NCI-H345 (cell line): ENCODE measurements at places on chromosomes 3 and 15.

- DNase-seq = no peak
Measured at GRCh38 chr3:133598405-133598804, 24.9 kb downstream of the CDV3 start.

GRCh38 chr3:141663993-141664392 is 74.1 kb upstream of the RNF7 start:
- DNase-seq = no peak

GRCh38 chr3:4928277-4928789 is 50.9 kb upstream of the BHLHE40 start:
- DNase-seq = no peak

DNA sequence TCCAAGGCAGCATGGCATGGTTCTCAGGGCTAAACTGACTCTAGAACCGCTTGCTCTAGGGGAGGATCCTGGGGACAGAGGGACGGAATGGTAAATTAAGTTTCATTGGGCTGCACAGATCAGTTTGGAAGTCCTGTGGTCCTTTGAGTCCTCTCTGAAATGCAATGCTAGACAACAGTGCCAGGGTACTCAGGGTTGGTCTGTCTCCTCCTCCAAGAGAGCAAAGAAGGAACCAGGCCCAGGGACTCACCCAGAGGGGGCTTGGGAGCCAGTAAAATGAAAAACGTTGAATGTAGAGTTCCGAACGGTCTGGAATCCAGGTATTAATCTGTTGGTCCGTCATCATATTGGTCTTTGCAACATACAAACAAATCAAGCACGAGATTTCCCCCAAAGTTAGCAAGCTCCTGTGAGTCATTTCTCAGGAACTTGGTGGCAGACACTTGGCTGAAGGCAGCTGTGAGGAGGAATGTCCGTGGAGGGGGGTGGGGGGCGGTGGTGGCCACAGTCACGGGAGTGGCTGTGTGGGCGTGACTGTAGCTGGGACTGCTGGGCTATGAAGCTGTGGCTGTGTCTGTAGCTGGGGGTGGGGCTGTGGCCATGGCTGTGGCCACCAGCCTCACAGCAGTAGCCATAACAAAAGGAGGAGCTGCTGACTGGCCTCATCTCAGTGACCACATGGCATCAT is 361.0 kb downstream of the SHQ1 start:
- DNase-seq = no peak

GRCh38 chr3:112486811-112487505 is 12.3 kb downstream of the BTLA start:
- no peak for DNase-seq

- DNase-seq = no peak
Measured at GRCh38 chr3:55873523-55874254, 386.6 kb upstream of the WNT5A start.

- peak; percentile 56 for DNase-seq
Measured at GRCh38 chr15:93331545-93332167, 242.6 kb upstream of the RGMA start.

GRCh38 chr3:44342176-44342790 is 3.7 kb downstream of the TCAIM start:
- no peak for DNase-seq

- no peak for DNase-seq
Measured at GRCh38 chr3:54014067-54014466, 108.3 kb upstream of the CACNA2D3 start.

GRCh38 chr3:41819236-41819635 is 142.7 kb downstream of the ULK4 start:
- DNase-seq = no peak

DNA sequence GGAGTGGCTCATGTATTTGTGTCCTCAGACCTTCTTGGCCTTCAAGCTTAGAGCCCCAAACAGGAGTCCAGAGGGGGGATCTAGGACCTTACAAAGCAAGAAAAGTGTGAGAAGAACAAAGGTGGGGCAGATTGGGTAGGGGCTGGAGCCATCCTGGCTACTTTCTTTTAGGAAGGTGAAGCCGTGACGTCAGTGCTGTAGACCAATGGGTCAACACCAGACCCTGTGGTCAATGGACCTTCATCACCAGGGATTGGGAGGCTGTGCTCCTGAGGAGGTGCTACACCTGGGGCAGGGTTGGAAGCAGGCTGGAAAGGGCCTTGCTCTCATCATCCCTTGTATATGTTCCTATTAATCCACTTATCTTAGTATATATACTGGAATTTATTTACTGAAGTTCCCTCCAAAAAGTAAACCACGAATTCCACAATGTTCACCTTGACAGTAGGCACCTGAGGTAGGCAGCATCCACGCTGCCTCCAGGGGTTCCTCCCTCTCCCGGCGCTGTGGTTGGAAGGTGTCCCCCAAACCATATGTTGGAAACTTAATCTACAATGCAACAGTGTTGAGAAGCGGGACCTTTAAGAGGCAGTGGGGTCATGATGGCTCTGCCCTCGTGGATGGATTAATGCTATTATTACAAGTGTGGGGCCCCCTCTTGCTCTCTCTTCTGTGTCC is 21.4 kb upstream of the MCCC1 start:
- no peak for DNase-seq

DNA sequence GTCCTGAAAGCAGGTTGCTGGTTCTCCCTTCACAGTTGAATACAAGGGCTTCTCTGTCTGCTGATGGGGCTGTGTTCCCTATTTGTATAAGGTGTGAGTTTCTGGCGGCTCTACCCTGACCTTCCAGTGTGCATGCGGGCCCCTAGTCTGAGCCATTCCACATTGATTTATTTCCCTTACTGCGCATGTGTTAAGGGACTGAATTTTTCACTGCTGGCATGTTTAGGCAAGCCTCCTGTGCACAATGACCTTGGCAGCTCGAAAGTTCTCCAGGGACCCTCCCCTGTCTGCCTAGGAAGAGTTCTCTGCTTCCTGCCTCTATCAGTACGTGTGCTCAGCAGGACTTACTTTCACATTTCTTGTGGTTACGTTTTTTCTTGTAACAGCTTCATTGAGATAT is 11.4 kb downstream of the TRAK1 start:
- DNase-seq = no peak

DNA sequence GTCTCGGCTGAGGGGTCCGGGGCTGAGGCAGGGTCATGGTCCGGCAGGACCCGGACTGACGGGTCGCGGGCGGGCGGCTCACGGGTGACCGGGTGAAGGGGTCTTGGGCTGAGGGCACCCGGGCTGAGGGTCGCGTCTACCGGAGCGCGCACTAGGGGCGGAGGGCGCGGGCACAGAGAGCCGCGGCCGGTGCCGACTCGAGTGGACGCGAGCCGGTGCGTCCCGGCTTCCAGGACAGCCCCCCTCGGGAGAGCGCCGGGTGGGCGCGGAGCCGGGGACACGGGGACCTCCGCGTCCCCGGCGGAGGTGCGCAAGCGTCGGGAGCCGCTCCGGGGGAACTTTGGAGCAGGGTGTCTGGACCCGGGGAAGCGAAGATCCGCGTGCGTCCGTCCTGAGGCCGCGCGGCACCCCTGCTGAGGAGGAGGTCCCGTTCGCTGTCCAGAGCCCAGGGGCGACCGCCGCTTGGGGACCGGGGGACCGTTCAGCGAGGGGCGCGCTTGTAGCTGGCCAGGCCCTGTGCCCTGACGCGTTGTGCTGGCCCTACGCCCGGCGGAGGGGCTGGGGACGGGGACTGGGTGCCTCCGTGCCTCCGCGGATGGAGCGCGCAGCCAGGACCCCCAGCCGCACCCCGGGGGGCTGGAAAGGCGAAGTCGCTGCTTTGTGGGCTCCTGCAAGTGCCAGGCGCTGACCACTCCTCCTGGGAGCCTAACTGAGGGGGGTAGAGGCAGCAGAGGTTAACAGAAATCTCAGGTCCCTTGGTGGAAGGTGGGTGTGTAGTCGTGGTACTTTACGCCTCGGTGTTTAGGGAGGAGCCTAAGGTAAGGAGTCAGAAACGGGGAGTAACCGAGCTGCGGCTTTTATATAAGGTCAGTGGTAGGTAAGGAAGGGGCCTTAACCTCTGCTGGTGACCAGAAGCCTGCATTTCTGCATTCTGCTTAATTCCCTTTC is at the start of gene PPARG:
TSS of gene PPARG (plus strand) at position 889 of the 948 bp plus-strand sequence. CDS start 90,642 bp downstream, outside the sequence.
- DNase-seq = no peak

DNA sequence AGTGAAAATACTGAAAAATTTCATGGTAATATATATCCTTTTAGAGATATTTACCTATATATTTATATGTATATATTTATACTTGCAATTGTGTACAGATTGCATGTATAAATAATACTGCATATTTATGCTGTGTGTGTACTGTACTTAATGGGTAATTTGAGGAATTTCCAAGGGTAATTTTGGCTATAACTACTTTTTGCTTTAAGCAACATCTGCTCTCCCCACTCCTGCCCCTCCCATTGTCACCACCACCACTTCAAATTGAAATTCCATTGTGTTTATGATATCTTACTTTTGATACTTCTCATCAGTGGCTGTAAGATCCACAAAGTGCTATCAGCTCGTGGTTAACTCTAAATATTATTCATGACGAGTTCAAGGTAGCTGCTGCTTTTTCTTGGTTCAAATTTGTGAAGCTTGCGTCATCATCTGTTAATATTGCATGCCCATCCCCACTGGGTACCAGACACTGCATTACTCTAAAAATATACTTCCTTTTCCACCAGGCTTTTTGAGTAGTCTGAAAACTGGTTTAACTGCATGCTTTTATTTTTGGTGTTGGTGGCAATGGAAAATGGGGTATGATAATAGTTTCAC is 91.7 kb upstream of the MITF start:
- no peak for DNase-seq

- DNase-seq = no peak
Measured at GRCh38 chr3:47022641-47023071, 43.2 kb downstream of the NBEAL2 start.

DNA sequence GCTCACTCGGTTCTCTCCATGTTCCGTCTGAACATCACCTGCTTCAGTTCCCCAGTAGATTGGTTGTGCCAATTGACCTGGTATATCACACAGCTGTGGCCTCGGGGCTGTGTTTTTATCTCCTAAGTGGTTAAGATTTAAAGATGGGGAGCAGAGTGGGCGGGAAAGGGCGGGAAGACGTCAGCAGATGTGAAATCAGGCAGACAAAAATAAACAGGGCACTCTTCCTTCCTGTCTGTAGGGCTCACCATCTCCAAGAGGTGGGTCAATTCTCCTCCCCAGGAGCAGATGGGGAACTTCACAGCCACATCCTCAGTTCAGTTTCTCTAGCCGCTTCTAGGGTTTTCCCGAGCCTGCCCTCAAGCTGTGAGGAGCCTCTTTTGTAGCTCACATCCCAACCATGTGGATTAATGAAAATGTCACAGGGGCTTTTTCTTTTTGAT is 26.8 kb upstream of the LIMD1 start:
- DNase-seq = no peak

- DNase-seq = peak; percentile 2
Measured at GRCh38 chr3:133055339-133055738, 17.1 kb downstream of the TMEM108 start.

GRCh38 chr3:184656829-184657681 is 54.8 kb downstream of the MAGEF1 start:
- DNase-seq = peak; percentile 24

DNA sequence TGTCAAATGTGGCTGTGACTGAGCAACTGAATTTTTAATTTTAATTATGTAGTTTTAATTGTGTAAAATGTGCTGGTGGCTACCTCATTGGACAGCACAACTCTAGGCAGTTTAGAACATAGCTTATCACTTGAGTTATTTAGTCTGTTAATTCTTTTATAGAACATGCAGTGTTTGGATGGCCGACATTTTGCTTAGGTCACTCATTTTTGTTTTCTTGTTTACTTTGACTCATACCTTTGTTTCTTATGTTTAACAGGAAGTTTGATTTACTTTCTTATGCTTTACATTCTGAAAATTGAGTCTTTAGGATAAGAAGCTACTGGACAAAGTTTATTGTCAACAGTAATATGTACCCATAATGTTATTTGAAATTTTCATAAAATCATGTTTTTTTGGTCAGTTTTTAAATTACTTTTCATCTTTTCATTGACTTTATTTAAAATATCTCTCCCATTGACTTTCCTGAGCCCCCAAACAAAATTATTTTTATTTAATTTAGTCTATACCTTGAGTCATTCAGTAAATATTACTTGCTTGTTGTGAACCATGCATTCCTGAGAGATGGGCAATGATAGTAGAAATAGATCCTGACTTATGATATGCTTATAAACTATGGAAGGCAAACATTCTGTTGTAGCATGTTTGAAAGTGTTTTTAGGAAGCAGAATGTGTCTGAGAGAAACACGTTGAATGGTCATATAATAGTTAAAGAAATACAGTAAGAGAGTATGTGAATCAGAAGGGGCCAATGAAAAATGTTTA is 60.6 kb downstream of the TCF12 start:
- DNase-seq = no peak

DNA sequence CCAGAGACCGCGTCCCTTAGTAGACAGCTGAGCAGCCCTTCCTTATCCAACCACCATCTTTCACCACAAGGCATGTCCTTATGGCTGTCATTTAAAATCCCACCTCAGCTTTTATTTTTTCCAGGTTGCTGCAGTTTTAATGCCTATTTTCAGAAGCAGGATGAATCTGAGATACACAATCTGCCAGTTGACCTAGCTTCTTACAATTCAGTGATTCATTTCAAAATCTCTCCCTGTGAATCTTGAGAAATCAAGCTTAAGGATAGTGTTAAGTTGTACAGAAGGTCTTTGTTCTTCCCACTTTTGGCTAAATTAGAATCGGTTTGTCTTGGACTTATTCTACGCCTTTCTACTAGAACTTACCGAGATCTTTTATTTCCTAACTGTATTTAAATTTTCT is 522.3 kb upstream of the CFAP20DC start:
- no peak for DNase-seq

GRCh38 chr3:42042747-42043098 is 48.4 kb upstream of the TRAK1 start:
- DNase-seq = no peak

- DNase-seq = no peak
Measured at GRCh38 chr3:51275111-51275805, 109.8 kb upstream of the MANF start.

DNA sequence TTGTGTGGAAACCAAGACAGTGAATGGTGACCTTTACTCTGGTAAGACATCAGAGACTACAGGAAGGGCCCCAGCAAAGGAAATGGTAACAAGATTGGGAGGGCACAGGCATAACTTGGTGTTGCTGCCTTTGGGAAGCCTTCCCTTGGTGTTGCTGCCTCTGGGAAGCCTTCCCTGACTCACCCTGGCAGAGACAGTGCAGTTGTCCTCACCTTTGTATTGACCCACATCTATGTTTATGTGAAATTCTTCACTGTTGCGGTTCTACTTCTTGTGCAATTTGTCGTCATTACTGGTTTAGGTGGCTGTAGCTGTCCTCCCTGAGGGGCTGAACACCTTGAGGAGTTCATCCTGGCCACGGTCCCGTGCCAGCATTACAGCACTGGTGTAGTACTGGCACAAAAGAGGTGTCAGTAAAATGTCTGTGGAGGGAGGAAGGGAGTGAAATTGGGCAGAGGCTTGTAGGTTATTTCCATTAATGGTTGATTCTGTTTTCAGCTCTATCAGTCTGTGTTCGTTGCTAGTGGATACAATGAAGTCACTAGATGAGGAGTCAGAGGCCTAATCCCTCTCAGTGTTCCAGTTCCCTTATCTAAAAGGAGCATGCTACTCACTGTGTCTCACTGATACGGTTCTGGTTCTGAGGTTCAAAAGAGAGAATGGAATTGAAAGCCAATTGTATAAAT is 21.6 kb downstream of the IFT122 start:
- DNase-seq = no peak

GRCh38 chr15:65087873-65088642 is 11.5 kb downstream of the KBTBD13 start:
- no peak for DNase-seq
